Activated naive CD8-positive, alpha-beta T cell treated with anti-CD3 and anti-CD28 coated beads for 36 hours (primary cell): ENCODE measurements at places on chromosomes 12 and 14. TPM values are rescaled to one million over a fixed set of nuclear protein-coding genes. Genes with fewer than 3 reads are reported as not detected.

DNA sequence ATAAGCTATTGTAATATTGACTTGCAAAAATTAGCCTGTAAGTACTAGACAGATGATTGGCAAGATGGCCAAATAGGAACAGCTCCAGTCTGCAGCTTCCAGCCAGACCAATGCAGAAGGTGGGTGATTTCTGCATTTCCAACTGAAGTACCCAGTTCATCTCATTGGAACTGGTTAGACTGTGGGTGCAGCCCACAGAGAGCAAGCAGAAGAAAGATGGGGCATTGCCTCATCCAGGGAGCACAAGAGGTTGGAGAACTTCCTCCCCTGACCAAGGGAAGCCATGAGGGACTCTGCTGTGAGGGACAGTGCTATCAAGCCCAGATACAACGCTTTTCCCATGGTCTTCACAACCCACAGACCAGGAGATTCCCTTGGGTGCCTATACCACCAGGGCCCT, 16.0 kb upstream of the SPATA7 start:
- DNase-seq: no peak

DNA sequence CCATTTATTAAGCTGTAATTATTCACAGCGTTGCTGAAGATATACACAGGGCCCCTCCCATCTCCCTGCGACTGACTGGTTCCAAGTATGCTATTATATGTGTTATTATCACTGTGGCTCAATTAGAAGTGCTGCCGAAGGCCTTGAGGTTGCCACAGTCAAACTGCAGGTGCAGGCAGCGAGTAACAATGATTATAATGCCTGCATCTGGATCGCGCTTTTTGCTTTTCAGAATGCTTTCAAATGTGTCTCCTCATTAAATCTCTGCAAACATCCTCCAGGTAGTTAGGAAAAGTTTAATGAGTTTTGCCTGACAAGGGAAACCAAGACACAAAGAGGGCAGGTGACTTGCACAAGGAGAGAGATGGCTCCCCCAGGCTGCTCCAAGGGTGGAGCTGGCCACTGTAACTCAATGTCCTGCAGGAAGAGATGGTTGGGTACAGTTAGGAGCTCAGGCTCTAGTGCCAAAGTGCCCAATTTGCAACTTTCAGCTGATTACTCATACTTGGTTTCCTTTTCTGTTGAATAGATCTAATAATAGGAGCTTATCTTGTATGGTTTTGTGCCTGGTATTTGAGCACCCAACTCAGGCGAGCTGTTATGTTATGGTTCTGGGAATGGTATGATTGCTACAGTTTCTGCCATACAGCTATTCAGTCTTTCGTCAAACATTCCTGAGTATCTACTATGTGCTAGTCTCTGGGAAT, 1.7 kb upstream of the SYNE3 start:
- no peak for DNase-seq

GRCh38 chr12:5430641-5431603, 986 bp upstream of the NTF3 start:
- no peak for DNase-seq

The KRT73 gene
- 0.29 TPM for total RNA-seq

DNA sequence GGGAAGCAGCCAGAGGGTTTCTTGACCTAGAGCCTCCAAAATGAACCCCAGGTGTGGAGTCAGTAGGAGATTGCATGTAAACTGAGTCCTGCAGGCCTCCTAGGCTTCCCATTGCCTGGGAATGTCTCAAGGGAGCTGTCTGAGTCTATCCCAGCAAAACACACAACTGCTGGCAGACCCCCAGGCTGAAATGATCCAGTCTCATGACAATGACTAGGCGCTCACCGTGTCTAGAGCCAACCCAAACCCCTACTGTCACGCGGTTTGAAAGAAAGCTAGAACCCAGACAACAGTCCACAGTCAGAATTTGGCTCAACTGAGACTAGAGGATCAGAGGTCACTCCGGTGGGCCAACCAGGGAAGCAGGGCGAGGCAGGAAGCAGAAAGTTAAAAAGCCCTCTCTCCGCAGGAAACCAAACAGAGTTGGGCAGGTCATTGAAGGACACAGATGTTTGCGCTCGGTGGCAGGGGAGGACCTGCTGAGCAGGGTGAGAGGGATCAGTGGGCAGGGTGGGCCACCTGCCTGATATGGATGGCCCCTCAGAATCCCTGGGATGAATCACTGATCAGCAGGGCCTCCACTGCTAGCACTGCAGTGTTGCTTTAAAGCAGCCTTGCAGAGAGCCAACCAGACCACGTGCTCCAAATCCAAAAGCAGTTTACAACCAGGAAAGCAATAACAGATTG, 23.8 kb downstream of the ACTN1 start:
- DNase-seq: no peak

GRCh38 chr14:53620317-53620716, 336.3 kb downstream of the BMP4 start:
- no peak for DNase-seq

The KLRK1 gene
- 114 TPM for total RNA-seq
